ENCODE measurements at places on chromosomes 6 and 20.
A peak's percentile ranks its signal among the peaks of the same experiment; 100 is the strongest.

DNA sequence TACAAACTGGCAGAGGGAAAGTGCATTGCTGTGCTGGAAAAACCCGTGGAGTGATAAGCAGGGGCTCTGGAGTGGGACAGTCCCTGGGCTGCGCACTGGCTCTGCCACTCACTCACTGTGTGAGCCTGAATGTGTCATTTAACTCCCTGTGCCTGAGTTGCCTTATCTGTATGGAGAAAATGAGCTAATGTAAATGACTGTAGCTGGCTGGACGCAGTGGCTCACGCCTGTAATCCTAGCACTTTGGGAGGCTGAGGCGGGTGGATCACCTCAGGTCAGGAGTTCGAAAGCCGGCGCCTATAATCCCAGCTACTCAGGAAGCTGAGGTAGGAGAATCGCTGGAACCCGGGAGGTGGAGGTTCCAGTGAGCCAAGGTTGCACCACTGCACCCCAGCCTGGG is 18.4 kb upstream of the RPN2 start:
- DNase-seq = no peak

- no peak for DNase-seq
Measured at GRCh38 chr6:18277237-18278006, 13.1 kb upstream of the DEK start.

- peak; percentile 32 for DNase-seq
Measured at GRCh38 chr20:2301164-2301622, 5.4 kb downstream of the TGM3 start.

DNA sequence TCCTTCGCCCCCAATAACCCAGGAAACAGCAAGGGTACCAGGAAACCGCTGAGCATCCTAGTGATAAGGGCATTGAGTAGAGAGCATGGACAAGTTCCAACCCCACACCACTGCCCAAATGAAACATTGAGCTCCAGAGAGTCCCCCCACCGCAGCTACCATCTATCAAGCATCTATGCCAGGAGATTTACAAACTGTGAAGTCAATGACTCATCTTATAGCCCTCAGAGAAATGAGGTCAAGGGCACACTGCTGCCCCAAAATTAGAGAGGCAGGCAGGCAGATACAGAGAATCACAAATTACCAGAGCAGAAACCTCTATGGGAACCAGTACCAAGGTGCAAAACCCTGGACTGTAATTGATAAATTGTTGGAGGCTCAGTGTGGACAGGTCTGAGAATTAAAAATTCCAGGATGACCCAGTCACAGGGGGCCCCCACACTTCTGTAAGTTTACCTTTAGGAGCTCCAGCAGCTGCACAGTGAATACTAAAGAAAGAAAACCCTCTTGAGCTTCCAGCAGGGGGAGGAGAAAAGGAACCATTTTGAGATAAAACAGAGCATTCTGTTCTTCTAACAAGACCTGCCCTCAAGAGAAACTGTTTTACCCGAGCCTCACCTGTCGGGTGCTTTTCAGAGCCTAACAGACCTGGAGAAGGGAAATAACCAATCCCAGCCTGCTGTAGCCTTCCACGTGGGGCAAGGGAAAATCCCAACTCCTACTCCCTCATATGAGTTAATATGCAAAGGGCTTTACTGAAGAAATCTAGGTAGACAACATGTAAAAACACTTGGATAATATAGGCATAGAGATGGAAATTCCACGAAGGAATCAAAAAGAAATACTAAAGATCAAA is 118.0 kb upstream of the ARID1B start:
- DNase-seq = no peak

GRCh38 chr6:46781478-46782378 is 11.5 kb upstream of the MEP1A start:
- DNase-seq = no peak

DNA sequence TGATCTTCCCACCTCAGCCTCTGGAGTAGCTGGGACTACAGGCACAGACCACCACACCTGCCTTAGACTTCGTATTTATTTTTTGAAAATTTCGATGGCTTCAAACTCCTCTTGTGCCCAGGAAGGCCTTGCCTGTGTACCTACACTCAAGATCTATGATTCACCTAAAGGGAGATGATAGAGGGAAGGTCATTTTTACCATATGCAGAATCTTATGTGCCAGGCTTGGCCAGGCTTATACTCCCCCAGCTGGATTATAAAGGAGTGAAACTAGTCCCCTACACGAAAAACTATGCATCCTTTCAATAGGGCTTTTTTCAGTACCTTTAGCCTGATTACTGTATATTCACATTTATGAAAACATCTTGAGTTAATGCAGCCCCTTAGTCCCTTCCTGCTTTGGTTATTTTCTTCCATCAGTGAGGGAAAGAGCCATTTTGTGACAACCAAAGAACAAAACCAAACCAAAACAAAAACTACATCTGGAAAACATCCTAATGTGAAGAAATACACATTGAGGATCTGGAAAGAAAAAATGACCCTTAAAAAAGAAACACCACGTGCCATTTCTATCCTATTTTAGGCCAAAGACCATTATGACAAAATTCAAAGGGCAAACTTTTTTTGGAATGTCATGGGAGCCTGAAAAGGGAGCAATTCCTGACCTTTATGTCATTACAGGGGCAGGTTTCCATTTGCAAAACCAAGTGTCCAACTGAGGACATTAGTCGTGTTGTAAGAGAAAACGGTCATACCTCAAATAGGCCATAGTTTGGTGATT is 34.7 kb downstream of the RIPOR2 start:
- DNase-seq = no peak

DNA sequence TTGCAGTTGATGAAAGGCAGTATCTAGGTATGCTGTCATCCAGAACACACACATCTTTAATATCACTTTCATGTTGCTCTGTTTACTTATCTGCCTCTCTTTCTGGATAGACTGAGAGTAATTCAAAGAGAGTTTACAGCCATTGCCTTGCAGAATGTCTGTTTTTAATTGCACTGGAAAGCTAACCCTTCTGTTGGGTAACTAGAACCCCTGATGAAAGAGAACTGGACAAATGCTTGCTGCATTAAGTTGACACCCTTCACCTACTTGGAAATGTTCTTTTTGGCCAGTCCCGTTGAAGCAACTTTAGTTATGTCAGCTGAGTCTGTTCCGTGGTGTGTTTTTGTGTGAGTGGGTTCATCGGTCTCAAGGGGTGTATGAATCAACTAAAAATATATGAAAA is 383.8 kb upstream of the CITED2 start:
- no peak for DNase-seq

DNA sequence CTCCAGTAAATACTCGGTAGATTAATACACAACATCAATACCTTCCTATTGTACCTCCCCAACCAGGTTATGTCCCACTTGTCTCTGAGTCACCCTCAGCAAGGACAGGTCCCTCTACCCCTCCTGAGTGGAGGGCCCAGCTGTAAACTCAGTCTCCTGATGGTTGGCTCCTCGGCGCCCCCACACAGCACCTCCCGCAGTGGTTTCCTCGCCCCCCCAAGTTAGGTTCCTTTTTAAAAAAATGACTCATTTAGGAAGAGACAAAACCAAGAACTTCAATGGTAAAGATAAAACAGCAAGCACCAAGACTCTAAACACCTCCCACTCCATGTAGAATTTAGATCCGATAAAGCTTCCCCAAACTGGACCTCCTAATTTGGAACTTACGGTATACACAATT is 83.5 kb downstream of the TRERF1 start:
- DNase-seq = no peak

GRCh38 chr6:121187833-121188200 is 146.5 kb downstream of the TBC1D32 start:
- no peak for DNase-seq

- DNase-seq = no peak
Measured at GRCh38 chr6:150183105-150183504, 40.3 kb downstream of the PPP1R14C start.

GRCh38 chr20:3672547-3673171 is 9.2 kb downstream of the ADAM33 start:
- DNase-seq = no peak

DNA sequence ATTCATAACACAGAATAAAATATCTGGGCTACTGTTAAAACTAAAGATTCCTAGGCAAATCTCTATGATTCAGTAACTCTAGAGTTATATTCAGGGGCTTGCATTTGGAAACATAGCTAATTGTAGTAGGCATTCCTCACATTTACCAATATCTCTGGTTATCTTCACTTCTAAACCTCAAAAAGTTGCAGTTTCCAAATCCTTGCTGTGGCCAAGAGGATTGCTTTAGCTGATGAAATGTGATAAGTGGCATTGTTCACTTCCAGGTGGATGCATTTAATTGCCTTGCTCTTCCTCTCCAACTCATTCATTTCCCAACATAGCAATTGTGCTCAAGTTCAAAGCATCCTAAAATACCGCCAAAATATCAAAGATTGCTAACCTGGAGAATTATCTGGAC is 246.6 kb downstream of the GRIK2 start:
- no peak for DNase-seq

GRCh38 chr6:98525860-98526259 is 308.5 kb upstream of the POU3F2 start:
- no peak for DNase-seq

GRCh38 chr6:140966676-140967075 is 1166.0 kb upstream of the GJE1 start:
- no peak for DNase-seq

DNA sequence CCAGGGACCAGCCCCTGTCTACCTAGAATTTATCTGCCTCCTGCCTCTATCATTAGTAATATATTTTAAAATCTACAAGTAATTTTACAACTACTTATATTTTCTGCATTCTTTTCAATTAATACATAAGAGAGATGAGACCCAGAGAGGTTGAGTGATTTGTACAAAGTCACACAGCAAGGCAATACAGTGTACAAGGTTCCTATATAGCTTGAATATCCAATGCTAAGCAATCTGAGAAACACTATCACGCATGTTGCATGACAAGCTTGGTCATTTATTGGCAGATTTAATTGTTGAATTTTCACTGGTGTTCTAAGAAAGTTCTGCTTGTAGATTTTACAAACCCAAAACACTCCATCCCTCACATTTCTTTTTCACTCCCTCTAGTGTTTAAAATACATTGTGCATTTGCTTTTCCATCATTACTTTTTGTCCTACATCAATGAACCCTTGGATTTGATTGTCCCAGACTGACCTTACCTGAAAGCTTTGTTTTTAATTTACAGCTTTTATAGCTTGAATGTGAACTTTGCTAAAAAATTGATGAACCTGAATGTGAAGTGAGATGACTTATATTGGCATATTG is 520.9 kb upstream of the CITED2 start:
- DNase-seq = no peak

GRCh38 chr6:84847390-84848160 is 83.2 kb upstream of the TBX18 start:
- DNase-seq = no peak

DNA sequence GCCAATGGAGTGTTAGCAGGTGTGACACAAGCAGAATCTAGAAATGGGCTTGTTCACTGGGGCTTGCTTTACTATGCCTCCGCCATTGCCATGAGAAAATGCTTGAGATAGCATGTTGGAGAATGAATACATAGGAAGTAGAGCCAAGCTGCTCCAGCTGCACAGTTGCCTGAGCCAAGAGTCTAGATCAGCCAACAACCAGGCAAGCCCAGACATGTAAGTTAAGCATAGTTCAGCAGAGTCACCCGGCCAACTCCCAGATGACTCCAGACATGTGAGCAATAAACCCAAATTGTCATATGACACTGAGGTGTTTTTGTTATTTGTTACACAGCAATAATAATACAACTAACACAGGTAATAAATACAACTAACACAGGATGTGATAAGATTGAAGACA is 167.9 kb downstream of the HAO1 start:
- no peak for DNase-seq

DNA sequence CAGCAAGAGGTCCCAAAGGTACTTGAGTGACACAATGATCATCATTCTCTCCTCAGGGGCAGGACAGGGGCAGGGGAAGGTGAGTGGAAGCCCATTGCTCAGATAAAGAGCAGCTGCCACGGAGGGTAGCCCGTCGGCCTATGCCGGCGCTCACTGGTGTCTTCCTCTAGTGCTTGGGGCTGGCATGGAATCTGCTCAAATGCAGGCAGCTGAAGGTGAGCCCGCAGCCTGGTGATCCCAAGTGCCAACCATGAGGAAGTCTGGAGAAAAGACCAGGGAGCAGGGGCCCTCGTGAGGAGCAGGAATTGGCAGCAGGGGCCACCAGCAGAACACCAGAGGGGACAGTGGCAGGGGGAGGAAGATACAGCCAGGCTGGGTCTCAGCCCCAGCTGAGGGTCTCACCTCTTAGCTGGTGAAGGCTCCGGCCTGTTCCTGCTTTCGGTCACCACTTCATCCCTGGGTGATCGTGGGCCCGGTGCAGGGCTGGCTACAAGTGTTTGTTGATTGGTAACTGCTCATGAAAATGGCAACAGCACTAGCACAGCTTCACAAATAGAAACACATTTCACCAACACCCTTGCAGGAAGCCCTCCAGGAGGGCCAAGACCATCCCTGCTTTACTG is 24.7 kb downstream of the RBCK1 start:
- DNase-seq = no peak

GRCh38 chr6:52976149-52976548 is 18.9 kb downstream of the GSTA4 start:
- DNase-seq = no peak

DNA sequence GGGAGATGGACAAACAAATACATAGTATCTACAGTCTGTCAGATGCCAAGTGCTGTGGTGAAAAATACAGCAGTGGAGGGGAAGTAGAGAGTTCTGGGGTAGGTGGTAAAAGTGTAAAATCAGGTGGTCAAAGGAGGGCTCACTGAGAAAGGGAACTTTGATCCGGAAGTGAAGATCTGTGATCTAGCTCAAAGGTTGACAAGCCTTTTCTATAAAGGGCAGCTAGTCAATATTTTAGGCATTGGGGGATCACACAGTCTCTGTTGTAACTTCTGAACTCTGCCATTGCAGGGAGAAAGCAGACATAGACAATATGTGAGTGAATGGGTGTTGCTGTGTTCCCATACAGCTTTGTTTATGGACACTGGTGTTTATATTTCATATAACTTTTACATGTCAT is 38.6 kb downstream of the SH3BGRL2 start:
- DNase-seq = no peak

GRCh38 chr6:6436946-6437345 is 116.5 kb upstream of the F13A1 start:
- DNase-seq = no peak

DNA sequence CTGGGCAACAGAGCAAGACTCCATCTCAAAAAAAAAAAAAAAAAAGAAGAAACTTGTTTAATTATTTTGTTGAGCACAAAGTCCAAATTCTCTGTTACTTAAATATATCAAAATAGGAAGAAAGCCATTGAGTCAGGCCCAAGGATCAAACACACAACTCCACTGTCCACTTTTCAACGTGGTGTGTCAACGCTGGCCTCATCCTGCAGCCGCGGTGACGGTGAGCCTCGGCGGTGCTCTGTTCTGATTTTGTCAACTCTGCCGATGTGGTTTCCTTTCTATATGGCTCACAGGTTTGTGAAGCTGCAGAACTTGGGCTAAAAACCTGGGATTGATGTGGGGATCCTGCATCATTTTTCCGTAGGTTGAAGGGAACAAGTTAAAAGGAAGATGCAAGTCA is 3.2 kb upstream of the SMOC2 start:
- no peak for DNase-seq

- DNase-seq = no peak
Measured at GRCh38 chr6:25012657-25013056, 76.9 kb upstream of the RIPOR2 start.

All from GM18507 (cell line).